ENCODE measurements at places on chromosomes 6 and 20.
A peak's percentile ranks its signal among the peaks of the same experiment; 100 is the strongest.

DNA sequence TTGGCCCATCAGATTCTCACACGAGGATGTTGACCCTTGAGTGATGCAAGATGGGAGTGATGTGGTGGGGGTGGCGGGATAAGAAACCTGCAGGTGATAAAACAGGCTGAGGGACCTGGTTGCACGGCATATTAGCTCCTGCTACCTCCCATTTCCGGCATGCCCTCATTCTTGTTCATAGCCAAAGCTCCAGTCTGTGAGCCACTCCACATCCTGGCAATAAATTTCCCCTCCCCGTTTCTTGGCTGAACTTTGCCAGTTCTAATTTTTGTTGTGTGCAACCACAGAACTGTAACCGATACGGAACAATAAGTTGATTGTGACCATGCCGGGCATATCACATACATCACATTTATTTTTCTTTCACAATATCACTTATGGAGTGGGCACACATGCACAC, 41.6 kb upstream of the NFATC2 start:
- no peaks in the 10 kb centered on the region for H3K27me3 ChIP-seq
- no peaks in the 10 kb centered on the region for H3K4me1 ChIP-seq
- DNase-seq, result no peak
- no peak overlapping the region for H3K4me3 ChIP-seq
- no peaks in the 10 kb centered on the region for H3K36me3 ChIP-seq

DNA sequence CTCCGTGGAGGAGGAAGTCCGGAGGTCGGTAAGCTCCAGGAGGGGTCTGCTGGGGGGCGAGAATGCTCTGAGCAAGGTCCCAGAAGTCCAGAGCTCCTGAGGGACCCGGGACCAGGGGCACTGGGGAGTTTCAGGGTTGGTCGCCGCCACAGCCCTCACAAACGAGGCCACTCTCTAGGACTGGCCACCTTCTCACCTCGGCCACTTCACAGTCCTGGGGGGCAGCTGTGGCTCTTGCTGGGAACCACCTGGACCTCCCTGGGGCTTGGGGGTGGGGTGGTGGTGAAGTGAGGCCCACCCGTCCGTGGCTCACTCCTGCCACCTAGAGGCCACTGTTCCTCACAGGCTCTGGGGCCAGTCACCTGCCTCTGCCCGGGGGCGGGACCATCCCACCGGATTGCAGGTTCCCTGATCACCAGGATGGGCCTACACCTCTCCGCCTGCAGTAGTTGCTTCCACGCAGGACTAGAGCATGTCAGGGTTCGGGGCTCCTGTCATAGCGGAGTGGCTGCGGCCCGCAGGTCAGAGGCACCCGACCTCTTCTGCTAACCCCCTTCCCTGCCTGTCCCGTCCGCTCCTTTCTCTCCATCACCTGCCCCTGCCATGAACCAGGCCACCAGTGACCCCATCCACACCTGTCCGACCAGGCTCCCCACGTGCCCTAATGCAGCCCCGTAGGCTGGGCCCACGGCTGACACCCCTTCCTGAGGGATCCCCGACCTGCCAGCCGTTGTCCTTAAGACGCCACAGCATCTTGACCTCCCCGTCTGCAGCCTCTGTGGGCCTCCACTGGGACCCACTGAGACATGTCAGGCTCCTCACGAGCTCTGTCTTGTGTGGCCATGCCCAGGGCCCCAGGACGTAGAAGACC, 5.1 kb upstream of the TCEA2 start:
- H3K36me3 ChIP-seq, result no peaks in the 10 kb centered on the region
- peak; percentile 92 for DNase-seq
- no peaks in the 10 kb centered on the region for H3K27me3 ChIP-seq
- H3K4me3 ChIP-seq, result peak overlapping the region; percentile 35

DNA sequence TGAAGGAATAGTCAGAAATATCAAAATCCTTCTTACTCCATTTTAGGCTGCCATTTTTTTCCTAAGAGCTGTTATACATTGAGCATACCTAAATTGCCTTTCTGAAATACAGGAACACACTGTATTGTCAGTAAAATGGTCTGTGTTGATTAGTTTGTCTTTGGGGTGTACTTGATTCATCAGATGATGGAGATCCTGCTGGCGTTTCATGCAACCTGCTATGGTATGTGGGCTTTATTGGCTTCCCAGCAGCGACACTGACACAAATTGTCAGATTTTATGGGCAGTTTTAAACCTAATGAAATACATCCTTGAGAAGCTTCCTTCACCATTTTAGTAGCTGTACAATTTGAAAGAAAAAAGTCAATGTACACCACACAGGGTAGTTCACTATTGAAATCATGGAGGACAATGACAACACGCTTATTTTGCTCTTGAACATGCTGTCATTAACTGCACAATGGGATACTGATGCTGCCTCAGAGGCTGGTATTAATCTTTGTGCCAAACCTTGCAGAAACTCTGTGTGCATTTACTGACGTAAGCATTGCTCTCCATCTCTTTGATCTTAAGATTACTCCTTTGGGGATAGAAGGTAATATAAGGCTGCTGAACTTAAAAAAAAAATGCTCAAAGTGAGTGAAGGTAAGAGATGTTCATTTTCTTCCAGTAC, 124.9 kb downstream of the LAMA2 start:
- DNase-seq, result no peak
- no peak overlapping the region for H3K27ac ChIP-seq
- no peaks in the 10 kb centered on the region for H3K27me3 ChIP-seq
- H3K4me3 ChIP-seq, result no peak overlapping the region

DNA sequence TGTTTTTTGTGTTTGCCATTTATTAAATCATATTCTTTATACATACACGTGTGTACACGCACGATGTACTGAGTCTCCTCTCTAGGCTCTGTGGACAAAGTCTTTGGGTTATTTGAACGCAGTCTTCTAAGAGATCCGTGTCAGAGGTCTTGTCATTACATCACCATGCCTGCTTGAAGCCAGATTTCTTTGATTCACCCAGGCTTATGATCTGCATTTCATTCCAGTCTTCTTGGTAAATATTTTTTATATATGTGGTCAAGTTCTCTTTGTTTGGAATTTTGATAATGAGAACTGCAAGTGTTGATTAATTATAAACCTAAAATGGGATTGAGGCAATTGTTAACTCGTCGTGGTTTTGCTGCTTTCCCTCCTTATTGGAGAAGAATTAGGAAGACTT, 34.6 kb downstream of the KCNS1 start:
- no peak overlapping the region for H3K27ac ChIP-seq
- H3K4me1 ChIP-seq, result no peaks in the 10 kb centered on the region
- H3K36me3 ChIP-seq, result no peaks in the 10 kb centered on the region
- no peak for DNase-seq

GRCh38 chr6:158926414-158926813, 73.6 kb downstream of the RSPH3 start:
- no peaks in the 10 kb centered on the region for H3K36me3 ChIP-seq
- DNase-seq, result no peak
- no peaks in the 10 kb centered on the region for H3K27me3 ChIP-seq
- H3K4me3 ChIP-seq, result no peak overlapping the region
- H3K27ac ChIP-seq, result no peak overlapping the region

- DNase-seq, result no peak
- H3K36me3 ChIP-seq, result no peaks in the 10 kb centered on the region
- H3K27ac ChIP-seq, result no peak overlapping the region
- H3K4me3 ChIP-seq, result no peak overlapping the region
- H3K27me3 ChIP-seq, result peaks cover 20% of the 10 kb centered on the region
Measured at GRCh38 chr6:125358898-125359297, 57.1 kb upstream of the HDDC2 start.

DNA sequence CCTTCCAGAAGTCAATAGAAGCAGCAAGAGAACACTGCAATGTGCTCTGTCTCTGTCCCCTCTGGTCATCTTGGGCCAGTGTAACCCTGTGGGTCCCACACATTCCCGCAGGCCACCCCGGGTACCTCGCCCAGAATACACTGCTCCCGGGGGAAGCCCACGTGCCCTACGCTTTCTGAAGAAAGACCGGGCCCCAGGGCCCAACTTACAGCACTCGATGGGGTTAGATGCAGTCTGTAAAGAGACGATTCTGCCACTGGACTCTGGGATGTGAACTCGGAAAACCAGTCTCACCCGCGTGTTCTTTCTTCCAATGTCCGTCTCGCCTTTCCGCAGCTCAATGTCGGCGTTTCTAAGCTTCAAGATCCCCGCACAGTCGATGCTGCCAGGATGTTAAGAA, 68.7 kb downstream of the NFATC2 start:
- H3K27me3 ChIP-seq, result no peaks in the 10 kb centered on the region
- no peak for DNase-seq
- H3K27ac ChIP-seq, result no peak overlapping the region
- no peaks in the 10 kb centered on the region for H3K36me3 ChIP-seq
- no peaks in the 10 kb centered on the region for H3K4me1 ChIP-seq

DNA sequence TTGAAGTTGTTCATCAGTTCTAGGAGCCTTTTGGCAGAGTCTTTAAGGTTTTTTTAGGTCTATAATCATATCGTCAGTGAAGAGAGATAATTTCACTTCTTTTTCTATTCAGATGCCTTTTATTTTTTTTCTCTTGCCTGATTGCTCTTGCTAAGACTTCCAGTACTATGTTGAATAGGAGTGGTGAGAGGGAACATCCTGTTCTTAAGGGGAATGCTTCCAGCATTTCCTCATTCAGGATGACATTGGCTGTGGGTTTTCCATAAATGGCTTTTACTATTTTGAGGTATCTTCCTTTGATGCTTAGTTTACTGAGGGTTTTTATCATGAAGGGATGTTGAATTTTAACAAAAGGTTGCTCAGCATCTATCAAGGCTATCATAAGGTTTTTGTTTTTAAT, 109.5 kb downstream of the CLVS2 start:
- no peak for DNase-seq
- no peaks in the 10 kb centered on the region for H3K36me3 ChIP-seq
- no peak overlapping the region for H3K4me3 ChIP-seq

DNA sequence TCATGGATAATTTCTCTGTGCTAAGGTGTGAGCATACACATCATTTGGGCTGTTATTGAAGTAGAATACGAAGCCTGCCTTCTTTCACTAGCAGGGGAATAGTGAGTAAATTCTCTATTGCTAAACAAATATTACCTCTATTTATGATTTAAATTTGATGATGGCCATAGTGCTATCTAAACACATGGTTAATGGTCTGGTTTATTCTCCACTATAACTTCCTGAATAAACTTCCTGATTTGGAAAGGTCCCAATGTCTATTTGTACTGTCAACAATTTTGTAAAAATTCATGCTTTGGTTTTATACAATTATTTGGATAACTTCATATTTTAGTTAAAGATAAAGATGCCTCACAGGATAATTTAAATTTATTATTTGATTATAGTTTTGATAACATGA, 400.8 kb downstream of the ARHGAP18 start:
- H3K36me3 ChIP-seq, result no peaks in the 10 kb centered on the region
- no peaks in the 10 kb centered on the region for H3K4me1 ChIP-seq
- H3K4me3 ChIP-seq, result no peak overlapping the region
- H3K27ac ChIP-seq, result no peak overlapping the region
- H3K27me3 ChIP-seq, result no peaks in the 10 kb centered on the region
- no peak for DNase-seq

DNA sequence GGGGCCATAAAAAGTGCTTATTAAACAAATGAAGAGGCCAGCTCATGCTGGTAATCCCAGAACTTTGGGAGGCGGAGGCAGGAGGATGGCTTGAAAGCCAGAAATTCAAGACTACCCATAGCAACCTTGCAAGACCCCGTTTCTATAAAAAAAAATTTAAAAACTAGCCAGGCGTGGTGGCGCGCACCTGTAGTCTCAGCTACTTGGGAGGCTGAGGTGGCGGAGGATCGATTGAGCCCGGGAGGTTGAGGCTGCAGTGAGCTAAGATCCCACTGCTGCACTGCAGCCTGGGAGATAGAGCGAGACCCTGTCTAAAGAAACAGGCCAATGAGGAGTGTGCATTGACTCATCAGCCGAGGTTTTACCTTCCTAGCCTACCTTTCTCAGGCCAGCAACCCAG, 15.2 kb downstream of the NPEPL1 start:
- H3K4me1 ChIP-seq, result no peaks in the 10 kb centered on the region
- H3K4me3 ChIP-seq, result no peak overlapping the region
- DNase-seq, result no peak
- H3K27me3 ChIP-seq, result no peaks in the 10 kb centered on the region
- H3K36me3 ChIP-seq, result 0 out of 2 replicates have a peak, but pooled peaks cover 9% of the 10 kb centered on the region

GRCh38 chr6:18742406-18742805, 355.3 kb downstream of the RNF144B start:
- H3K27me3 ChIP-seq, result no peaks in the 10 kb centered on the region
- no peak for DNase-seq
- H3K4me3 ChIP-seq, result no peak overlapping the region
- no peaks in the 10 kb centered on the region for H3K4me1 ChIP-seq
- H3K27ac ChIP-seq, result no peak overlapping the region

DNA sequence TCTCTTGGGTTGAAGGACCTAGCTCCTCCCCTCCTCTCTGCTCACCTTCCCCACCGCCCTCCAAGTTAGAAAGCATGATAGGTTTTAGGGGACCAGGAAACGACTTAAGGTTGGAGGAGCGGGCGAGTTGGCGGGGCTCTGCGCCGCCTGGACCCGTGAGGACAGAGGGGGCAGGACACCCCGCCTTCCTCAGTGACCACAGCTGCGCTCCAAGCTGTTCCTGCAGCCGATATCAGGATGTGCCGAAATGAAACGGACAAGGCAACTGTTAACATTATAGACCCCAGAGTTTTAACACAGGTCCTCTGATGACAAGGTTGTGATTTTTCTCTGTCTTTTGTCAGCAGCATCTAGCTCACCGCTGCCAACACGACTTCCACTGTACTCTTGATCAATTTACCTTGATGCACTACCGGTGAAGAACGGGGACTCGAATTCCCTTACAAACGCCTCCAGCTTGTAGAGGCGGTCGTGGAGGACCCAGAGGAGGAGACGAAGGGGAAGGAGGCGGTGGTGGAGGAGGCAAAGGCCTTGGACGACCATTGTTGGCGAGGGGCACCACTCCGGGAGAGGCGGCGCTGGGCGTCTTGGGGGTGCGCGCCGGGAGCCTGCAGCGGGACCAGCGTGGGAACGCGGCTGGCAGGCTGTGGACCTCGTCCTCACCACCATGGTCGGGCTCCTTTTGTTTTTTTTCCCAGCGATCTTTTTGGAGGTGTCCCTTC, at the start of gene GRM1:
GRM1 (plus strand) TSS at position 212 of the 722 bp plus-strand sequence; CDS start at position 668, 456 bp downstream.
- no peak within 1 kb of the TSS for H3K27ac ChIP-seq
- peak within 1 kb of the TSS; percentile 72 for H3K4me3 ChIP-seq
- no peaks in the 10 kb centered on the region for H3K36me3 ChIP-seq
- peak; percentile 74 for DNase-seq

- DNase-seq, result no peak
- no peaks in the 10 kb centered on the region for H3K36me3 ChIP-seq
- no peaks in the 10 kb centered on the region for H3K4me1 ChIP-seq
Measured at GRCh38 chr6:14738933-14739332, 506.9 kb upstream of the JARID2 start.

- H3K27me3 ChIP-seq, result no peaks in the 10 kb centered on the region
- no peak overlapping the region for H3K4me3 ChIP-seq
- DNase-seq, result peak; percentile 17
- H3K27ac ChIP-seq, result no peak overlapping the region
- H3K4me1 ChIP-seq, result peaks cover 46% of the 10 kb centered on the region
- no peaks in the 10 kb centered on the region for H3K36me3 ChIP-seq
Measured at GRCh38 chr20:20461551-20461950, 93.6 kb downstream of the INSM1 start.

- H3K27me3 ChIP-seq, result no peaks in the 10 kb centered on the region
- H3K4me3 ChIP-seq, result no peak overlapping the region
- DNase-seq, result no peak
- no peak overlapping the region for H3K27ac ChIP-seq
- no peaks in the 10 kb centered on the region for H3K36me3 ChIP-seq
Measured at GRCh38 chr20:63690898-63691710, 5.3 kb upstream of the TNFRSF6B start.

Measured in GM23338 (cell line).